ENCODE measurements at places on chromosomes 3 and 15. TPM values are rescaled to one million over a fixed set of nuclear protein-coding genes. Genes with fewer than 3 reads are reported as not detected.

DNA sequence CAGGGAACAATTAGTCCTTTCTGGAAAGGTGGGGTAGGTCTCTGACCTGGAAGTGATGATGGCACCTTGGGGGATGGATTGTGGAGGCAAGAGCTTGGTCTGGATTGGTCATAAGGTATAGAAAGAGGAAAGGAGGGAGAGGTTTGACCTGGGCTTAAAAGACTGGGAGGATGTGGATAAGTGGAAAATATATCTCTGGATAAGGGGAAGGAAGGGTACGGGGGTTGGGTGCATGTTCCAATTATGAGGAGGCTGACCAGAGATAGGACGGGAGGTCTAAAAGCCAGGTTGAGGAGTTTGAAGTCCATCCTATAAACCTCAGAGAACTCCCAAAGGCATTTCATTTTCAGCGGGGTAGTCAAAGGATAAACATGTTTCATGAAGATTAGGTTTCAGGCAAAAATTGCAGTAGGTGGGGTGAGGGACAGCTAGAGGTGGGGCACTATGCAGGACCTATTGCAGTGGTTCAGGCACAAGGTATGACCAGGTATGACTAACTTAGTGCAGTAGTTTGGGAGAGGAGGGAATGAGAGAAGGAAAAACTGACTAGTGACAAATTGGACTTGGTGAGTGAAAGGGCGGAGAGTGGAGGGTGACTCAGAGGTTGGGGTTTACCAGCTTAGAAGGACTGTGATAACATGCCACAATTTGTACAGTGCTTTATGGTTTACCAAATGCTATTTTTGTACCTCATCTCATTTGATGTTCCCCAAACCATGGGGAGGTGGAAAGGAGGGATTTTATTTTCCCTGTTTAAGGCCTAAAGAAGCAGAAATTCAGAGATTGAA lies 10.7 kb downstream of the PDE8A start:
- peak; percentile 93 for DNase-seq

DNA sequence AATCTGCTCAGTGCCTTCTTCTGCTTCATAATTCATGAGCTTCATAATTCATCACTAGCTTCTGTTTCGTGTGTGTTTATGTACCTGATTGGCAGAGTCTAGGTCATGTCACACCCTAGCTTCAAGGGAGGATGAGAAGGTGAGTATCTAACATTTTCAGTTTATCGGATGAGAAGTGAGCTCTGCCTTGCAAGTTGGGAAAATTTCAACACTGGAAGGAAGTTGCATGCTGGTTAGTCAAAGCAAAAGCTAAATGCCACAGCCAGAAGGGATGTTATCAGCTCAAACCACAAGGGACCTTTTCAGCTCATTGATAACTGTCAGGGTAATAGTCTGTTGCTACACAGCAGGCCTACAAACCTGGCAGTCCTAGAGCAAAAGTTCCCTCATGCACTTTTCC lies 7.3 kb upstream of the TNFSF10 start:
- no peak for DNase-seq

- no peak for DNase-seq
Measured at GRCh38 chr3:66029443-66029842, 9.3 kb downstream of the MAGI1 start.

GOLGA6B gene
- total RNA-seq = not detected

GRCh38 chr3:155604967-155605366 lies 139.9 kb downstream of the PLCH1 start:
- no peak for DNase-seq
